Stimulated activated CD8-positive, alpha-beta memory T cell treated with anti-CD3 and anti-CD28 coated beads, Interleukin-7, amount 100 ng/mL, for 1 hour (primary cell): ENCODE measurements at places on chromosomes 7 and 10.

GRCh38 chr10:62183442-62183841 is 85.2 kb downstream of the RTKN2 start:
- peak; percentile 8 for DNase-seq

DNA sequence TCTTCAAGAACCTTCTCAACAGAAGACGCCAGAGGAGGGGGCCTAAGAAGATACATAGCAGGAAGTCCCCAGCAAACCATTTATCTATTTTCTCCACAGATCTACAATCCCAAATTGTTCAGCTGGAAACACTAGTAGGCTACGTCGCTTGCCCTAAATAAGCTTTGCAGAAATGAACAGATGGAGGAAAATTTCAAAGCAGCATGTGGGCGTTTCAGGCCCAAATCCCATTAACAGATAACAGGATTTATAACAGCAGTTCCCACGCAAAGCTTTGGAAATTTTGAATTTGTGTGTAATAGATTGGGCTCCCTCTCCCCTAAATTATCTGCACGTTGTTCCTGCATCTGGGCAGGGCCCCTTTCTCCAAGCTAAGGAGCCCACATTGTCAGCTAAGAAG is 60.6 kb upstream of the FRMD4A start:
- DNase-seq: no peak

GRCh38 chr10:93600446-93601145 is 439 bp downstream of the RBP4 start:
- no peak for DNase-seq

- no peak for DNase-seq
Measured at GRCh38 chr7:22350466-22351328, 6.3 kb downstream of the RAPGEF5 start.

- DNase-seq: no peak
Measured at GRCh38 chr10:78981257-78981969, 87.4 kb upstream of the ZMIZ1 start.

DNA sequence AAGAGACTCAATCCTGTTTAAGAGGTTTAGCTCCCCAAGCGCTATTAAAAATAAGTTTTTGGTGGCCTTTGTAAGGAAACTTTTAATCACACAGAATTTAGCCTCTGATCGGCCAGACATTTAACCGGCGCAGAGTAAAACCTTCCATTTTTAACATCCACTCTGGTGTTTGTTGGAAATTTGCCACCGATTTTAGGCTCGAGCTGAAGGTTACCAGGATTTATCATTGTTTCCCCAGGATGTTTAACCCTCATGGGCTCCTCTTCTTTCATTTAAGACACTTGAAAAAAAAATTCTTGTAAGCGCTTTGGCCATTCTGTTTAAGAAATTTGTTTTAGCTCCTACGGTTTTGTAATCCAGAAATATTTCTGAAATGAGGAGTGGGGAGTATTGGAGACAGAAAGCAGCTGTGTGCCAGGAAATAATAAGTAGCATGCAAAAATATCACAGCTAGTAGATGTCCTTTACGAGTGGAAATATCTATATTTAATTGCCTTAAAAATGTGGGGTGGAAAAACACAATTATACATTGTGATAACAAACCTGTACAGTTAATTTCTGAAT is 3.4 kb downstream of the NEUROD6 start:
- no peak for DNase-seq

- DNase-seq: no peak
Measured at GRCh38 chr7:158865462-158865922, 9.1 kb downstream of the DYNC2I1 start.

DNA sequence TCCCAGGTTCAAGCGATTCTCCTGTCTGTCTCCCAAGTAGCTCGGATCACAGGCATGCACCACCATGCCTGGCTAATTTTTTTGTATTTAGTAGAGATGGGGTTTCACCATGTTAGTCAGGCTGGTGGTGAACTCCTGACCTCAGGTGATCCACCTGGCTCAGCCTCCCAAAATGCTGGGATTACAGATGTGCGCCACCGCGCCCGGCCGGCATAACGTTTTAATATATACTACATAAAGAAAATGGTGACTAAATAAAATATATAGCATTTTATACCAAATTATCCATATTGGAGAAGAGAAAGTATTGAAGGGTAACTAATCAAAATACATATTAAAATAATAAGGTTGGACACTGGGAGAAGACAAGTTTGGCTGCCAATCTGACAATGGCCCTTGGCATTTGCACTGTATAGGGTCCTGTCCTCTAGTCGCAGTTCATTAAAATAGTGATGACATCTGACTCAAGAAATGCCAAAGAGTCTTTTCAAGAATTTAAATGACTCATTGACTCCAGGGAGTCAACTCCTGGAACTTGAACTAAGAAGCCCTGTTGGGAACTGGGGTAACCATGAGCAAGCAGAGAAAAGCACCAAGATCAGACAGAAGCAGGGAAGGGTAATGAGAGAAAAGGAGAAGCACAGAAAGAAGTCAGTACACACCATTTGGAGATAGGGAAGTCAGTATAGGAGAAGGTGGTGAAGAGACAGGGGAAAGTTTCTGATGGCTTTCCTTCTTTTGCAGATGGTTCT is 91.1 kb downstream of the CH25H start:
- no peak for DNase-seq

GRCh38 chr7:158075633-158076001 is 512.0 kb downstream of the PTPRN2 start:
- no peak for DNase-seq

DNA sequence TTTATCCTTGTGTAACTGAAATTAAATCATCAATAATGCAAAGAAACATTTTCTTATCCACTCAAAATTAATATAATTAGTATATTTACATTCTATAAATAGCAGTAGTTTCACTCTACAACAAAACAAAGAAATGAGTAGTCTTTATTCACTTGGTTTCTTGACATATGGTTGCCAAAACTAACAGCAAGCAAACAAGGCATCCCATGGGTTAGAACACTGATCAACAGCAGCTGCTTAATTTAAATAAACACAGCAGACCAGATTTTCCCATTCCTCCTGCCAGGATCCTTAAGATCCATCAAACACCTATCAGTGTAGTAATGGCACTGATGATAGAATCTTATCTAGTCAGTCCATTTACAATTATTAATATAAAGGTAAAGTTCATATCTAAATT is 22.1 kb downstream of the NCAPG2 start:
- no peak for DNase-seq

GRCh38 chr10:75744261-75744660 is 312.8 kb downstream of the LRMDA start:
- DNase-seq: no peak

GRCh38 chr10:22598478-22598877 is 115.9 kb downstream of the PIP4K2A start:
- DNase-seq: no peak

- DNase-seq: no peak
Measured at GRCh38 chr10:74377476-74377875, 226.5 kb downstream of the ADK start.

DNA sequence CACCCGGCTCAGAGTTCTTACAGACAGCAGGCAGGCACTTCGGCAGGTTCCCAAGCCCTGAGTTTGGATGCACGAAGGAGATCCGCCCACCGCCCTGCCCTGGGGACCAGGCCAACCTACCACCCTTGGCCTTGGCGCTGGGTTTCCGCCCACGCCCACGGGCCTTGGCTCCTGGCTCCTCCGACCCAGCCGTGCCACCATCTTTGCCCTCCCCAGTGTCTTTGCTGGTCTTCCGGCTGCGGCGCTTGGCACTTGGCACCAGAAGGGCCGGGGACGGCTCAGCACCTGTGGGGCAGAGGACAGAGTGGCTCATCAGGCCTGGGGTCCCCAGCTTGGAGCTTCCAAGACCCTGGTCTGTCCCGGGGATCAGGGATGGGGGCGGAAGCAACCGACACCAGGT is 32.1 kb downstream of the SLC29A4 start:
- DNase-seq: no peak

GRCh38 chr10:3282674-3283017 is 110.1 kb upstream of the PITRM1 start:
- no peak for DNase-seq

DNA sequence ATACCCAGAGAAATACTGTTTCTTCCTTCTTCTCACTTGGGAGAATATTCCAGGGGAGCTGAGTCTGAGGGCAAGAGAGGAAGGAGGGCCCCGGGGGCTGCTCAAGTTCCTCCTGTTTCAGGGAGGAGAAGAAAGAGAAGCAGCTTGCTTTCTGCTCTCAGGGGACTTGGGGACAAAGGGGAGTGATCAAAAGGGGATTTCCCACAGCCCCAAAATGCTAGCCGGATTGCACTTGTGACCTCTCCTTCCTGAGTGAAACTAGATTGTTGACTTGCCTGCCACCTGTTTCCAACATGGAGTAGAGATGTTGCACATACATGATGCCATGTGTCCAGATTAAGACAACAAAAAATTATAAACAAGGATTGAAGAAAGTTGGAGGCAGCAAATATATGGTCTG is 28.7 kb upstream of the PDCD4 start:
- DNase-seq: no peak

DNA sequence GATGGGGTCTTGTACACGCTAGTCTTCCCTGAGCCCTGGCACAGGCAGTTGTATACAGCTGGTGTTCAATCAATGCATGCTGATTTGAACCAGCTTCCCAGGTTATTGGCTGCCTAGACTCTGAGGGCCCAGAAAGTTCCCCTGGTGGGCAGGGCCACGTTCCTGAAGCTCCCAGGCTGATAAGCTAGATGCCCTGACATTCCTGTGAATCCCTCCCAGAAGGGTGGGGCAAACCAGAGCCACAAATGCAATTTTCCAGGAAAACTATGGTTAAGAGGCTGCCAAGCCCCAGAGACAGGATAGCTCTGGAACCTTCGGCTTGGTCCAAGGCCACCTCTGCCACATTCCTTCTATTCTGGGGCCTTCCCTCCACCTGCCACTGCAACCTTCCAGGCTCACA is 78.2 kb downstream of the FAM53B start:
- DNase-seq: no peak

DNA sequence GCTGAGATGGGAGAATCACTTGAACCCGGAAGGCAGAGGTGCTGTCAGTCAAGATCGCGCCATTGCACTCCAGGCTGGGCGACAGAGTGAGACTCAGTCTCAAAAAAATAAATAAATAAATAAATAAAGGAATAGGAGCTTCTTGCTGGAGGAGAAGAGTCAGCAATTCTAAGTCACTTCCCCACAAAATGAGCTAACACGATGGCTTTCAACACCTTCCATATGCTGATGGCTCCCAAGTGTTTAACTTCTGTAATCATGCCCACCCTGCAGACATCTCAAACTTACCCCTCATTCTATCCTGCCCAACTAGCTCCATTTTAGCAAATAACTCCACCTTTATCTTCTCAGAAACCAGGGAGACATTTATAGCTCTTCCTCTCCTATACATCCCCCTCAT is 21.2 kb downstream of the PSAP start:
- DNase-seq: no peak

DNA sequence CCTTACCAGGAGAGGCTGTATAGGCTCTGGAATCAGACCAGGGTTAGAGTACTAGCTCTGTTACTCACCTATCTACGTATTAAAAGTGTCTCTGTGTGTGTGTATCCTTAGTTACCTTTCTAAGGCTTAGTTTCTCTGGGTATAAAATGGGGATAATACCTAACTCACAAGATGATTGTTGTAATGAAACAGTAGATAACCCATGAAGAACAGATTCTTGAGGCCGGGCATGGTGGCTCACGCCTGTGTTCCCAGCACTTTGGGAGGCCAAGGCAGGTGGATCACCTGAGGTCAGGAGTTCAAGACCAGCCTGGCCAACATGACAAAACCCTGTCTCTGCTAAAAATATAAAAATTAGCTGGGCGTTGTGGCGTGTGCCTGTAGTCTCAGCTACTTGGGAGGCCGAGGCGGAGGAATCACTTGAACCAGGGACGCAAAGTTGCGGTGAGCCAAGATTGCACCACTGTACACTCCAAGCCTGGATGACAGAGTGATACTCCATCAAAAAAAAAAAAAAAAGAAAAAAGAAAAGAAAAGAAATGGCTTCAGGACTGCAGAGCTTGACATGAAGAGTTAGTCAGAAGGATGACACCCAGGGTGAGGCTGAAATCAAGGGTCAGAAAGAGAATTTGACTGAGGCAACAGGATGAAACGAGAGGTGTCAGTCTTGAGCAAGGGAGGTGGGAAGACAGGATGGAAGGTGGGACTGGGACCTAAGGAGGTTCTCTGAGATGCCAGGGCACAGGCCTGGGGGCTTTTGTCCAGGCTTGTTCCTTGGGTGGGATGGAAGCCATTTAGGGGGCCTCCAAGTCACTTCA is 33.4 kb downstream of the PRKAR2B start:
- DNase-seq: no peak

DNA sequence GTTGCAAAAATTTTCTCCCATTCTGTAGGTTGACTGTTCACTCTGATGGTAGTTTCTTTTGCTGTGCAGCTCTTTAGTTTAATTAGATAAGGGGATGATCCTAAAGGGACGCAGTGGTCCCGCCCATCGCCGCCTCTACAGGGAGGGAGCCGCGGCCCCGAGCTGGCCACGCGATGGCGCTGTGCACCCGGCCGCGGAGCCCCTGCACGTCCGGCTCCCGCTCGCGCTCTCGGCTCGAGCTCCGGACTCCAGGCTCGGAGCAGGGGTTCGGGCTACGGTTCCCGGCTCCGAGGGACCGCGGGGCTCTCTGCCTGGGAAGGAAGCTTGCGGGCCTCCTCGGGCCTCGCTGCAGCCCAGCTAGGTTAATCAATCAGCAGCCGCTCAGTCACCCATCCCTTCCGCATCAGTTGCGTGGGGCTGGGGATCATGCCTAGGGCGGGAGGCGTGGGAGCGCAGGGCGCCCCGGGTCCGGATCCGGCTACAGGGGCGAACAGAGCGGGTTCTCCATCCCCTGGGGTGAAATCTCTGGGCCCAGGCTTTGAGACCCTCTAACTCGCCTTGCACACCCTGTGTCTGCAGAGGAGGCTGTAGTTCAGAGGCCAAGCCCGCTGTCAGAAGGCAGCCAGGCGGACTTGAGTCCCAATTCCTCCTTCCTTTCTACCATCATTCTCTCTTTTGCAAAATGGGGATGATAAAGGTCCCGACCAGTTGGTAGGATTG is 97.9 kb downstream of the WDR11 start:
- DNase-seq: peak; percentile 29

GRCh38 chr7:69677881-69678493 is 79.7 kb downstream of the AUTS2 start:
- no peak for DNase-seq

DNA sequence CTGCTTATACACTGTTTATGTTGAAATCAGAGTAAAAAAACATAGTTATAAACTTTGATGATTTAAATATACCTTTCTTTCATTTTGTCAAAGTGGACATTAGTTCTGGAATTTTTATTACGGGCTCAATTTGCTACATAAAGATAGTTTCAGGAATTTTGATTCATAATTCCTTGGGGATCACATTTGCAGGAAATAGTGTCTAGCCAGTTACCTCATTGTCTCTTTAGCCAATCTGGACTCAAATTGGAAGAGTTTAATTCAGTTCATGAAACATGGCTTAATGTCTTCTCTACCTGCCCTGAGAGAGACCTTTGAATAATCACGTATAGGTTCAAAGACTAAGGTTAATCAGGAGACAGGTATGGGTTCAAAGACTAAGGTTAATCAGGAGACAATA is 262.6 kb downstream of the HGF start:
- no peak for DNase-seq

GRCh38 chr7:131616487-131617200 is 60.2 kb upstream of the PODXL start:
- no peak for DNase-seq
